Esophagus mucosa (tissue), 1 donor: ENCODE measurements at places on chromosomes 2 and 18. TPM values are rescaled to one million over a fixed set of nuclear protein-coding genes. Genes with fewer than 3 reads are reported as not detected.

DNA sequence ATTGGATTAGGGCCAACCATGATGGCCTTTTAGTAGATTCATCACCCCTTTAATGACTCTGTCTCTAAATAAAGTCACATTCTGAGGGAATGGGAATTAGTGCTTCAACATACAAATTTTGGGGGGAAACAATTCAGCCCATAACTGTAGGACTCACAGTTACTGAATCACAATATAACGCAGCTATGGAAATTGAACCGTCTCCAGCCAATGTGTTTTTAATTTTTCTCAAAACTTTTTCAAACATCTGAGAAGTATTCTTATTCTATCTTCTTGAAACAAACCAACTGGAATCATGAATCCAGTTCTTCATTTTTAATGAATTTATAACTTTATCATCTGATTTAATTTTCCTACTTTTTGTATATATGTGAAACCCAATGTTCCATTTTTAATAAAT, 373.1 kb upstream of the SYT4 start:
- no peak for ATAC-seq

FAM168B gene
- 42.9 TPM for total RNA-seq

- no peak for ATAC-seq
Measured at GRCh38 chr18:70188113-70188512, 17.4 kb downstream of the RTTN start.

DNA sequence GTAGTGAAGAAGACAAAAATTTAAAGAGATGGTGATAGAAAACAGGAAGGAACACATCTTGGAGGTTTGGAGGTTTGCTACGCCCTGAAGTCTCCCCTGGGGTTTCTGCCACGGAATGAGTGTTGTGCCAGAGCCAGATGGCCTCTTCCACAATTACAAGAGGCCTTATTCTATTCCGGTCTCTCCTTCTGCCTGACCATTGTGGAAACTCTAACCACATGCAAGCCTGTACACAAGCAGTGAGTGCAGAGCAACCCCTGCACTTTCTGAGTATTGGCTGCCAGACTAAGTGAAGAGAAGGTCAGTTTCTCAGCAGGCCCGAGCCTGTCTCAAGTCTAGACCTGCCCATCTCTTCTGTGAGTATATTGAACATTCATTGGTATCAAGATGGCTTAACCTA, 22.7 kb upstream of the MYO1B start:
- ATAC-seq, result no peak

DNA sequence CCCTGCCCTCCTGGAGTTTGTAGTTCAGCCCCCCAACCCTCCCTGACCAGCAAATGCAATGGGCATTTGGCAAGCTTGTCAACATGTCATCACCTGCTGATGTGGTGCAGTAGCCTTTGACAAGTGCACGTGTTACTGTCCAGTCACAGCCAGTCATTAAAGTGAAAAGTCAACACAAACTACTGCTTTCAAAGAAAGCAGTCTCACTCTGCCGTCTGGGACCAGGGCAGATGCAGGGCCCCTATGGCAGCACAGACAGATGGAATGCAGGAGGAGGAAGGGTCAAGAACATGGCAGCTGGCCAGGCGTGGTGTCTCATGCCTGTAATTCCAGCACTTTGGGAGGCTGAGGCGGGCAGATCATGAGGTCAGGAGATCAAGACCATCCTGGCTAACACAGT, 222.4 kb upstream of the OSR1 start:
- no peak for ATAC-seq

DNA sequence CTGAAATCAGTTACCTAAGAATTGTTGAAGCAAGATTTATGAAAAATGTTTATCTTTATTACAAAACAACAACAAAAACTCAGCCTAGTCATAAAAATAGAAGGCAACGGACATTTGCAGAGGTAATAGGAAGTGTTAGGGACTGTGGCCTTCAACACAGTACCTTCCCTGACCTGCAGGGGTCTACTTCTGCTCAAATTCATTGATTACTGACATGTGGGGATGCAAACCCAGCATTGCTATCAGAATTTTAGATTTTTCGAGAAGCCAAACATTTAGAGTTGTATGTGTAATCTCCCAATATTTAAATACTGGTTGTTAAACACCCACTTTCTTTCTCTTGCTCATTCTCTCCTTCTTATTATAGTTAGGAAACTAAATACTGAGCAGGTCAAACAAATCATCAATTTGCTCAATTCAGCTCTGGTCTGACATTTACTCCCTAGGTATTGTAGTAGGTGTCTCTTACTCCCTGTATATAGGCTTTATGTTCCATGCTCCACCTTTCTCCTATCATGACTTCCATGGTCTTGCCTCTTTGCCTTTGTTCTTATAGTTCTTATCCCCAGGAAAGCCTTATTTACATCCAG, 198.5 kb downstream of the UBE2E3 start:
- no peak for ATAC-seq

DNA sequence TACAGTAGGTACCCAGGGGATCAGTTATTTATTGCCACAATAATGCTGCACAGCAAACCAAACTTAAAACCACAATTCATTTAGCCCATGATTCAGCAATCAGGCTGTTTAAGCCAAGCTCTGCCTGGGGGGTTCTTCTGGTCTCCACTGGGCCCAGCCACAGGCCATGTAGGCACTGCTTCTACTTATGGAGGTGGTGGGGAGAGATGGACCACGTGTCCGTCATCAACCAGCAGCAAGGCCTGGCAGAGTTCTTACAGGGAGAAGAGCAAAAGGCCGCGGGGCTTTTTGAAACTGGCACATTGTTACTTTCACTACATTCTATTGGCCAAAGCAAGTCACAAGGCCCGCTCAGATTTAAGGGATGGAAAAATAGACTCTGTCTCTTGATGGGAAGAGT, 76.3 kb upstream of the DAPL1 start:
- ATAC-seq, result no peak

ALK gene
- total RNA-seq, result 0.04 TPM

DNA sequence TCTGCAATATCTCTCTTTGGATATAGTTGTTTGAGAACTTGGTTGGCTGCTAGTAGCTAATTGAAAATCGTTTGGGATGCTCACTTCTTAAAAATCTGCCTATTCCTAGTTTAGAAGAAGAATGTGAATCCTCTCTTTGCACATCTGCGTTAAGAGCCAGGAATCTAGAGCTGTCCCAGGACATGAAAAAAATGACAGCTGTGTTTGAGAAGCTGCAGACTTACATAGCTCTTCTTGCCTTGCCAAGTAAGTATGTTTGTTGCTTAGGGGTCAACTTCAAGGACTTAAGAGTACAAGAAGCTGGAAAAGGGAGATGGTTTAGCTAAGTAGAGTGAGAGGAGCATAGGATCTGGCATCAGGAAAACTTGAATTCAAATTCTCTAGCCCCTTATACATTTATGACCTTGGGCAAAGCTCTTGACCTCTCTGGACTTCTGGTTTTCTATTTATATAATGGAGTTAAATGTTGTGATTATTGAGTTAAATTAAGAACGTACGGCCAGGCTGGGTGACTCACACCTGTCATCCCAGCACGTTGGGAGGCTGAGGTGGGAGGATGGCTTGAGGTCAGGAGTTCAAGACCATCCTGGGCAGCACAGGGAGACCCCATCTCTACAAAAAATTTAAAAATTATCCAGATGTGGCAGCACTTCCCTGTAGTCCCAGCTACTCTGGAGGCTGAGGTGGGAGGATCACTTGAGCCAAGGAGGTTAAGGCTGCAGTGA, 55.2 kb upstream of the STON1 start:
- ATAC-seq, result no peak

ITGAV gene
- 28.1 TPM for total RNA-seq

OSR1 gene
- total RNA-seq, result 0.96 TPM

PXDN gene
- total RNA-seq, result 7.1 TPM

GRCh38 chr2:231565887-231566594, 26.6 kb upstream of the TEX44 start:
- no peak for ATAC-seq

DNA sequence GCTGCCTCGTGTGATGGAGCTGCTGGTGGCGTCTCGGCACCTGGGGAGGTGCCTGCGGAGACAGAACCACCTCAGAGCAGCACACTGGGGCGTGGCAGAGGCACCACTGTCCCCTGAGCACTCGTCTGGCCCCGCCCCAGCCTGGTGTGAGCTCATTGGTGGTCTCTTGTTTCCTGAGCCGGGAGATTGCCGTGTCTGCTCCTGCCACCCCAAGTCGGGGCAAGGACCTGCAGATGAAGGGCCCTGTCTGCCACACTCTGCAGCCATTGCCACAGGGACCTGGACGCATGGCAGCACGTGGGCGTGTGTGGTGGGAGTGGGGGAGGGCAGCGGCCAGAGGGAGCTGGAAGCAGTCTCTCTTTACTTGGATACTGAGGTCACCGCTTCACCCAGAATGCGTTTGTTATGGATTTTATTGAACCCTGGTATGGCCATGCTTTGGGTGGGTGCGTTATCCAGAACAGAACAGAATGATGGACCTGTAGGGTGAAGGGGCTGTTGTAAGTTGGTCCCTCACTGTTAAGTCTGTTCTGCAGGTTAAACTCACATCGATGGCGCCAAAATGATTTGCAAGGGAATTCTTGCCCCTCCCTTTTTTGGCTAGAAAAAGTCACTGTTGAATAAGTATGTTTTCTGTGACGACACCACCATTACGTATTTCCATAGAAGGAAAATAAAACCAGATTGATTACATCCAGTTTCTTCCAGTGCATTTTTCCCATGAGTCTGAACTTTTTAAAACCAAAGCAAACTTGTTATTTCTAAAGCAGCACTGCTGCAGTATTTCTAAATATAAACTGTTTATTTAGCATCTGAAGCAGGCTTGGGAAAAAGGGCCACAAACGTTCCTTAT, 92.0 kb downstream of the USP40 start:
- no peak for ATAC-seq

DNA sequence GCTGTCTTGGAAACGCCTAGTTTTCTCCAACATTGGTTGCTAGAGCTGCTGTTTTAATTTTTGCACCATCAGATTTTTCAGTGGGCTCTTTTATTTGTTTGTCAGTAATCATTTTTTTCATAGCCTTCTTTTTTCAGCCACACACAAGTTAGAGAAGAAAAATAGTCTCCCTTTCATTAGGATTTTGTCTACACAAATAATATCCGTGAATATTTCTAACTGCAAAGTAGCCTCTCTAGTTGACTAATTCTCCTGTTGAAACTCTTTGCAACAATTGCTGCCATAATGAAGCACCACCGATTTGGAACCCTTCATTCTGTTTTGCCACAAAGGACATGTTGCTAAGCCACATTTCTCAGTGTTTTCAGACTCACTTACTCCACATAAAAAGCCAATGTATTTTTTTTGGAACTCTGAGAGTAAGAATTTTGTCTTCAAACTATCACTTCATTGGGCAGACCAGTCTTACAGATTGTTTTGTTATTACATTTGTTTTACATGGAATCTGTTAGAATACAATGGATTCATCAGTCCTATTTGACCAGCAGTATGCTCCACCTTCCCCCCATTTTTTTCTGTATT, 9.6 kb downstream of the KCNJ3 start:
- ATAC-seq, result no peak

ACVR1C gene
- total RNA-seq, result 0.64 TPM
